Anterior cingulate cortex (tissue), 58 donors: ENCODE measurements at places on chromosomes 13 and 19.

DNA sequence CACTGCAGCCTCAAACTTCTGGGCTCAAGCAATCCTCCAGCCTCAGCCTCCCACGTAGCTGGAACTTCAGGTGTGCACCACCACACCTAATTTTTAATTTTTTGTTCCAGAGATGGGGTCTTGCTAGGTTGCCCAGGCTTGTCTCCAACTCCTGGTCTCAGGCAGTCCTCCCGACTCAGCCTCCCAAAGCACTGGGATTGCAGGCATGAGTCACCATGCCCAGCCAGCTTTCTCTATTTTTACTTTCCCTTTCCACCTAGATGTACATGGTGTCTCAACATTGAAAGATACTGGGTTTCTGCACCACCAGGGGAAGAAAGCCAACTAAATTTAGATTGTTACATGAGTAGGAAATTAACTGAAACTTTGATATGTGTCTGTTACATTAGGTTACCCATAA, 13.8 kb upstream of the ZNF846 start:
- no peak for DNase-seq

DNA sequence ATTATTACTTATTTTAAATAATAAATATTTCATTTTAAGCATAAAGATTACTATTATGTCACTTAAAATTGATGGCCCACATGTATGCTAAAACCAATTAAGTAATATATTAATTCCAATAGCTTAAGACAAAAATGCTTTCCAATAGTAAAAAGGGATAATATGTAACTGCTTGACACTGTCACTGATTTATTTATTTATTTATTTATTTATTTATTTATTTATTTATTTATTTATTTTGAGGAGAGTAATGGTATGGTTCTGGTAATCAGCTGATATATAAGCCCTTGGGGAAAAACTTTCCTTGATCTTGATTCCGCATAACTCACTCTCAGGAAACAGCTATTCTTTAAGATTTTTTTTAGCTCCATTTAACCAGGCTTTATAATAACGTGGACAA, 903.0 kb upstream of the ATXN8OS start:
- DNase-seq, result no peak

DNA sequence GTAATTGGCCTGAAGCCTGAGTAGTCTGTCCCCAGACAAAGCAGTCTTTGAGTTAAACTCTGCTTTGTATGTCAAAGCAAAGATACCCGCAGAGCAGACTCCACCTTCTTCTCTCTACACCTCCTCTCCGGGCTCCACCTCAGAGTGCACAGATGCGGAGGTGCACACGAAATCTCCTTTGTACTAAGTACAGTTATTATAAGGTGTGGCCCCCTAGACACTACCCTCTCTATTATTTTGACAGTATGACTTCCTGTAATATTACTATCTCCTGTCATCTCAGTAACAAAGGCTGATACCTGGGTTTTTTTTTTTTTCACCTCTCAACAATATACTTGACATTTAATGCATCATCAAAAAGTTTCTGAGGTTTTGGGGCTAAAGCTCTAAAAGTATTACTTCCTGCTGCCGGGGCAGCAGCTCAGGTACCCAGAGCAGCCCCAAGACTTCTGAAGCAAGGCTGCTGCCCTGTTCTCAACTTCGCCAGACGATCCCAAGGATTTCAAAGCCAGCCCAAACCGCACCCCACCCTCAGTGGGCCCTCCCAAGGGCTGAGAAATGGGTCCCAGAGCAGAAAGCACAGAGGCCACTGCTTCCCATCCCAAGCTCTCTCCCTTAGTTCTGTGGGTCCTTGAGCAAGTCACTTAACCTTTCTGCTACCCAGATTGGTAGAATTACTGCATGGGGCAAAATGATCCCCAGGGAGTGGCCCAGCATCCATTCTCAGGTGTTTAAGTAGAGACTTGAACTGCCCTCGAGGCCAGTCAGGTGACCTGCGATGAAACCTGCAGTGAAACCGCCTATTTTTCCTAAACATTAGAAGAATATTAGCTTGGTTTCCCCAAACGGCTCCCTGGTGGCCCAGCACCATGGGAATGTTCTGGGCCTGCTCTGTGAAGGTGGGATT, 180.6 kb downstream of the FOXO1 start:
- no peak for DNase-seq

- DNase-seq, result no peak
Measured at GRCh38 chr19:58434217-58434616, 5.7 kb downstream of the ZNF132 start.

DNA sequence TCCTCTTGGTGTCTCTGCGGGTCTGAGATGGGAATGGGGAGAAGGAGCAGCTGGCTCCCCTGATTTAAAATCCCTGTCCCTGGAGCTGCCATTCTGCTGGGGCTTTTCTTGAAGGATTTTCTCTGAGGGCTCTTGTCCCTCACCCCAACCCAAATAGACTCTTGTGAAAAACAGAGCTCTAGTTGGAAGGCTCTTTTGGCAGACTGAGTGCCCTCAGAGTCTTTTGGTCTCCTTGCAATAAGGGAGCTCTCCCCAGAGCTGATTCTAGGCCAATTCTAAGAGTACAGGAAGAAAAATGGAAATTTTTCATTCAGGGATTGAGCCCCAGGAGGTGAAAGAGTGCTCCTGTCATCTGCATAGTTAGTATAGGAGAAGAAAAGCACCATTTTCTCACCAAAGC, 238.3 kb downstream of the COG6 start:
- DNase-seq, result no peak

DNA sequence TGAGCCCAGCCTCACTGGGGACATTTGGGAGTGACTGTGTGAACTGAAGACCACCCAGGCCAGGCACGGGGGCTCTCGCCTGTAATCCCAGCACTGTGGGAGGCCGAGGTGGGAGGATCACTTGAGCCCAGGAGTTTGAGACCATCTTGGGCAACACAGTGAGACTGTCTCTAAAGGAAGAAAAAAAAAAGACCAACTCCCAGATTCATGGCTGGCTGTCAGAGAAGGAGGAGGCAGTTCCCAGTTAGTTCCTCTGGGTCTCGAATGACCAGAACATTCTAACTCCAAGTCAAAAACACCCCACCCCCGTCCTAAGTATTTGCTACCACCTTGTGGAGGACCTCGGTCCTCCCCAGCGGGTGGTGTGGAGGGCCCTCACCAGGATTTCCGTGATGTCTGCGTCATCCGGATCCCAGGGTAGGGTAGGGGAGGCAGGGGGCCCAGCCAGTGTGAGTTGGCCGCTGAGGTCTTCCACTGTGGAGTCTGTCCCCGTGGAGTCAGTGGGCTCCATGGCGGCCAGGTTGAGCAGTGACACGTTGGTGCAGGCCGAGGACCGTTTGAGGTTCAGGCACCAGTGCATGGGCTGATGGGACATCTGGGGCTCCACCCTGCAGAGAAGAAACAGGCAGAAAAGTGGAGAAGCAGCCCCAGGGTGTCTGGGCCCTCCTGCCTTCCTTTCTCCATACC, 1.3 kb downstream of the TSKS start:
- DNase-seq, result no peak

GRCh38 chr13:48583859-48584311, 51.0 kb upstream of the RCBTB2 start:
- no peak for DNase-seq

GRCh38 chr13:70714993-70715392, 606.7 kb upstream of the KLHL1 start:
- DNase-seq, result no peak

GRCh38 chr13:75587679-75588078, 38.1 kb downstream of the UCHL3 start:
- no peak for DNase-seq

- no peak for DNase-seq
Measured at GRCh38 chr13:80751854-80752253, 410.9 kb upstream of the SPRY2 start.

GRCh38 chr13:83286737-83287136, 595.5 kb downstream of the SLITRK1 start:
- no peak for DNase-seq

GRCh38 chr13:29561918-29562317, 33.6 kb downstream of the SLC7A1 start:
- no peak for DNase-seq

GRCh38 chr13:93996481-93996880, 483.0 kb downstream of the DCT start:
- no peak for DNase-seq

GRCh38 chr13:74743992-74744391, 609.8 kb upstream of the KLF12 start:
- DNase-seq, result no peak

DNA sequence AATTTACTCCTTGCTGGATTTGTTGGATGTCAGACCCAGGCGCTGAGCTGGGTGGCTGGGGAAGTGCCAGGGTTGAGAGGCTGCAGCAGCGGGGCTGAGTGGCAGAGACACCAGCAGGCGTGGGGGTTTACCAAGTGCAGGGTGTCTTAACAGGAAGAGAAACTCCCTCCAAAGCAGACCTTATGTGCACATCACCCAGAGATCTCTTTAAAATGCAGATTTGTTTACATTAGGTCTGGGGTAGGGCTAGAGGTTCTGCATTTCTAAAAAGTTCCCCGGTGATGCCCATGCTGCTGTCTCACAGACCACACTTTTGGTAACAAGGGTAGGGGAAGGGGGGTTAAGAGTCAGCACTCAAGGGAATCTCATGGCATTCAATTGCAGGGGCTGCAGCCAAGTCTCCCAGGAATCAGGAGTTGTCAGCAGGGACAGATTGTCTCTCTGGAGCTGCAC, 80.7 kb upstream of the OLFM4 start:
- no peak for DNase-seq

DNA sequence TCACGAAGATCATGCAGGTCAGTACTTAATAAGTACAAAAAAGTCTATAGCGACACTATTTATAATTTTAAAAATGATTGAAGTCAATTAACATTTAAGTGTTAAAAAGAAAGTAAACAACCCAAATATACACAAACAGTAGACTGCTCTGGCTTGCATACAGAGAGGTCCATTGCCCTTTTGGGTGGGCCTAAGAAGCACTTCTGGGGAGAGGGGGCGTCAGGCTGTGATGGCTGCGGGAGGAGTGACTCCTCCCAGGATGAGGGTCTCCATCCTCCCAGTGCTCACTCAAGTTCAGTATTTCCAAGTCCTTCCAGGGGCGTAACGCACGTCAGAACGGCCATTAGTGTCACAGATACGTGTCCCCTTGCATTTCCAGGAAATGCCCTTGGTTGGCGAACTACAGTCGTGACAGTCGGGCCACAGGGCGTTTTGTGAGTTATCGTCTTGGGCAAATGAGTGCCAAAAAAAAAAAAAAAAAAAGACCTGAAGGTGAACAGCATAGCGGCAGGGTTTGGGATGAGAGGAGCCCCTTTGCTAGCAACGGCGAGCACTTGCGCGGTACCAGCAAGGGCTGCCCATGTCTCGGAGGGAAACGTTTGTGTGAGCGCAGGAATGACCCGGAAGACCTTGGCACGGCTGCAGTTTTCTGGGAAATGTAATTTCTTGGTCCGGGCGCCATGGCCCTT, at the start of gene SCGB2B2:
Gene SCGB2B2, minus strand, starts transcription at position 463 of the 689 bp plus-strand sequence. CDS start 82,596 bp downstream, outside the sequence.
- peak; percentile 95 for DNase-seq

DNA sequence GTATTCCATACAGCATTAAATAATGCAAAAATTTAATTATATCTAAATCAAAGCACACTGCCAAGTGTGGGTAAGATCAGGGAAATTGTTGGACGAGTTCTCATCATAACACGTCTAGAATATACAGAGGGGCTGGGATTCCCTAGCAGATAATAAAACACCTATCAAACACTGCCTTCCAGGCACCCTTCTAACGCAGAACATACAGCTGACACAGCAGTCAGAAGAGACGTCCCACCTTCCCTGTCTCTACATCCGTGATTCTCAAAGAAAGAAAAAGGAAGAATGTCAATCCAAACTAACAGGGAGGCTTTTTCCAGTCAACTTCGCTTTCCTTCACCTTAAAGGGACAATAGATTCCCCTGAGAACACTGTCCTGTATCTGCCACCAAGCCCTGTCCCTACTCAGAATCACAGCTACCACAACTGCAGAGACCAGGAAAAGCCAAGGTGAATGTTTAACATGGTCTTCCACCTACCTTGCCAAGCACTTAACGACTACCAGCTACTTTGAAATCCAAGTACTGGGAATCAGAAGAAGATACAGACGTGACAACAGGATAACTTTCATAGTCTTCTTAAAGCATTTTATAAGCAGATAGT, 38.5 kb downstream of the TBC1D4 start:
- no peak for DNase-seq

- DNase-seq, result no peak
Measured at GRCh38 chr19:14540741-14541525, 11.5 kb downstream of the TECR start.

DNA sequence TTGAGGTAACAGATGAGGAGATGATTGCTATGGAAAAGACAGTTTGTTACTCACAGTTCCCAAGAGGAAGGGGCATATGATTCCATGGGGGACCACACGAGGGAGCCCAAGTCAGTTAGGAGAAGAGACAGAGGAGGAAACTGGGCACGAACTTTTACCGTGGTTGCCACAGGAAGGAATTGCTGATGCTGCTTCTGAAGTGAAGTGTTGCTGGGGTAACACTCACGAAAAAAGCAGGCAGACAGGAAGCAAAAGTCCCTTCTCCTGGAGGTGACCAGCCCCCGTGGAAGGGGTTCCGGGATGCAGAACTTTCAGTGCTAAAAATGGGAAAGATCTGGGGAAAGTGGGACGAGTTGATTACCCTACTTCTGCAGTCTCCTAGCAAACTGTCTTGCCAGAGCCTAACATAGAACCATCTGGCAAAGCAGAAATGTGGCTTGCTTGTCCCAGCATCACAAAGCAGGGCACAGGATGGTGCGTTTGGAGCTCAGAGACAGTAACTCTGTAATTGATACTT, 35.4 kb upstream of the MAP3K10 start:
- DNase-seq, result peak; percentile 20

GRCh38 chr13:112637017-112637801, 49.3 kb upstream of the TUBGCP3 start:
- no peak for DNase-seq

GRCh38 chr19:23314505-23315251, 64.5 kb upstream of the ZNF724 start:
- DNase-seq, result no peak

DNA sequence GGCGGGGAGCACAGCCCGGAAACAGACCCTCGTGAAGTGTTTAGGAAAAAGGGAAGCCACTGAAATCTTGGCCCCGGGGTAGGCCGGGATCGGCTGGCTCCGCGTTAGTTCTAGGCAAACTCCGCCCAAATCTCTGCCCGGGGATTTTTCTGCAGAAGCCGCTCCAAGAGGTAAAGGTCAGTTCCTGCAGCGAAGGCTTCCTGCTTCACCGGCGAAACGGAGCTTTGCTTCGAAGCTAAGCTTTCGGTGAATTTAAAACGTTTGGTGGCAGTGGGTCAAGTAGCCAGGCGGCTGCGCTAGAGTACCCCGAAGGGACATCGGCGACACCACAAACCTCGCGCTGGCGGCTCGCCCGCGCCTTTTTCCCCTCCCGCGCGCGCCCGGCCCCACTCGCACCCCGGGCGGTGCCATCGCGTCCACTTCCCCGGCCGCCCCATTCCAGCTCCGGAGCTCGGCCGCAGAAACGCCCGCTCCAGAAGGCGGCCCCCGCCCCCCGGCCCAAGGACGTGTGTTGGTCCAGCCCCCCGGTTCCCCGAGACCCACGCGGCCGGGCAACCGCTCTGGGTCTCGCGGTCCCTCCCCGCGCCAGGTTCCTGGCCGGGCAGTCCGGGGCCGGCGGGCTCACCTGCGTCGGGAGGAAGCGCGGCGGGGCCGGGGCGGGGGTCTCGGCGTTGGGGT, 441 bp downstream of the GJB2 start:
- no peak for DNase-seq
